Fibroblast of skin of left biceps (primary cell): ENCODE measurements at places on chromosomes 3 and 15.

DNA sequence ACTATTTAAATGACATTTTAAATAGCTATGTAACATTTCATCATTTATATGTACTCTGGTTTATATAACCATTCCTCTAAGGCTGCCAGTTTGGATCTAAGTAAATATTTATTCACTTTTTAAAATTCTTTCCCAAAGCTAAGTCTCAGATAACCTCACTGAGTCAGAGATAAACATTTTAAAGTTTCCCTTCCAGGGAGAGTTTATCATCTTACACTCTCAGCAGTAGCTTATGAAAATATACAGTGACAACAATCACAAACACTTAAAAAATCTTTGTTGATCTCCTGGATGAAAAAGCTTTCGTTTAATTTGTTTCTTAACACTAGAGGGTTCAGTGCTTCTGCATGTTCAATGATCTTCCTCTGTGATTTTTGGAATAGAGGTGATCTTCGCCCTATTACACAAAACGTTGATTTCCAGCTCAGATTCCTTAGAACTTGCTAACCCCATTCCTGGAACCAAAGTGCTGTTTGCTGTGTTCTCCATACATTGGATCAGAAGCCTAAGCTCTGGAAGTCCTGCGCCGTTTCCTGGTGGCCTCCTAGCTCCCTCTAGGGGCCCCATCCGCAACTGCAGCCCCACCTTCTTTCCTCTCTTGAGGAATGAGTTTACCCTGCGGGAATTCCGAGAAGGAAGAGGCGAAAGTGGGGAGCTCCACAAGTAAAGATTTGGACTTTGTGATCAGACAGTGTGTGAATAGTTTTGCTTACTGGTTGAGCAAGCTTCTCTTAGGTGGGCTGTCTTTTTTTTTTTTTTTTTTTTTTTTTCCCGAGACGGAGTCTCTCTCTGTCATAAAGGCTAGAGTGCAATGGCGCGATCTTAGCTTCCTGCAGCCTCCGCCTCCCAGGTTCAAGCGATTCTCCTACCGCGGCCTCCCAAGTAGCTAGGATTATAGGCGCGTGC, 29.3 kb upstream of the SACM1L start:
- DNase-seq, result no peak

DNA sequence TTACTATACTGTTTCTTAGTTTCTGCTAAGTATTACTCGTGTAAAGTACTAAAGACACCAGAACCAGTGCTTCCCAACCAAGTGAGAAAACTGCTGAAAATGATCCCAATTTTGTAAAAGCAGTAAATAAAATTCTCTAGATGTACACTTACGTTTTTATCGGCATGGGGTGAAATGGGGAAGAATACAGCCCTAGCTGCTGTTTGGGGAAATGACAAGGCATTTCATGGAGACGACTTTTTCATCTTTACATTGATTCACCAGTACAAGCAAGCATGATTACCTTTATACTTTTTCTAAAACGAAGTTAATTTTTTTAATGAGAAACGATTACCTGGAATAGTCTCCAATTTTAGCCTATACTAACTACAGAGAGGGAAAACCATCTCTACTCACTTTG, 1.4 kb downstream of the PSMD6 start:
- no peak for DNase-seq

- DNase-seq, result peak; percentile 73
Observed at GRCh38 chr3:41933154-41933676, 28.7 kb downstream of the ULK4 start.

DNA sequence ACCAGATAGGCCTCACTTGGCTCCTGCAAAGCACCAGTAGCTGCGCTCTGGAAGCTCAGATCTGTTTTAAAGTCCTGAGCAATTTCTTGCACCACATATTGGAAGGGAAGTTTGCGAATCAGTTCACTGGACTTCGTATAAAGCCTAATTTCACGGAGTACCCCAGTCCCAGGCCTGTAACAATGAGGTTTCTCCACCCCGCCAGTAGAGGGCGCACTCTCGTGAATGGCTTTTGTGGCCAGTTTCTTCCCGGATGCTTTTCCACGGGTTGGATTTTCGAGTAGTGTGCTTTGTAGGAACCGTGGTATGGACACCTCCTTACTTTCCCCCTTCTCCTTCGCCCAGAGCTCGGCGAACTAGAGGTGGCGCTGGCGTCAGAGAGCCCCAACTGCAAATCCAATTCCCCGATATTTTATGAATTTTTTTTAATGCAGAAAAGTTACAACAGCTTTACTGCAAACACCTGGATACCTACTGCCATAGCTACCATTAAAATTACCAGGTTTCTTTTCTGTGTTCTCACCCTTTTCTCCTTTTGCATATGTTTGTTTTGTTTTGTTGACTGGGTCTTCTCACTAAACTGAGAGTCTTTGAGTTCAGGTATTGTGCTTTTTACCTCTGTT, 13.3 kb downstream of the RARB start:
- no peak for DNase-seq

GRCh38 chr3:142088522-142088921, 60.8 kb downstream of the TFDP2 start:
- no peak for DNase-seq

- no peak for DNase-seq
Observed at GRCh38 chr3:36876181-36876936, 68.5 kb downstream of the TRANK1 start.
